ENCODE measurements at places on chromosomes 13 and 19. TPM values are rescaled to one million over a fixed set of nuclear protein-coding genes. Genes with fewer than 3 reads are reported as not detected.

Gene CLDN10
- not detected for total RNA-seq

Gene ZSCAN5B
- total RNA-seq, result 0.21 TPM

Gene IRGC
- not detected for total RNA-seq

Gene KLK12
- not detected for total RNA-seq

Gene GNG7
- total RNA-seq, result 0.73 TPM

Gene SAFB
- 88.2 TPM for total RNA-seq

Gene AZU1
- total RNA-seq, result 0.46 TPM

Gene PBX4
- total RNA-seq, result not detected

Gene ADGRE3
- not detected for total RNA-seq

Gene LAIR1
- total RNA-seq, result not detected

Gene LAIR2
- not detected for total RNA-seq

Gene DHDH
- total RNA-seq, result not detected

Gene ONECUT3
- 0.59 TPM for total RNA-seq

Gene ZNF497
- 0.61 TPM for total RNA-seq

Gene EPSTI1
- 0.33 TPM for total RNA-seq

Gene DMKN
- total RNA-seq, result 1.3 TPM

Gene GJA3
- 0.05 TPM for total RNA-seq

Gene RYR1
- 1.9 TPM for total RNA-seq

Gene OR4F17
- 1.5 TPM for total RNA-seq

Gene PEG3
- 0.07 TPM for total RNA-seq

Gene ERICH6B
- total RNA-seq, result 1.8 TPM

Gene NEK3
- 7.3 TPM for total RNA-seq

Gene CA11
- total RNA-seq, result 29.4 TPM

Gene TMEM86B
- 1.6 TPM for total RNA-seq

Gene IGFL1
- not detected for total RNA-seq

Gene GRIK5
- total RNA-seq, result 19.1 TPM

Gene UBXN6
- 72.9 TPM for total RNA-seq

Gene PTGIR
- total RNA-seq, result not detected

Gene PSG1
- 0.26 TPM for total RNA-seq

Gene EDDM13
- 1.3 TPM for total RNA-seq

Gene RXFP2
- 0.10 TPM for total RNA-seq

Gene BLOC1S3
- 3.1 TPM for total RNA-seq

Gene ZNF763
- 5.9 TPM for total RNA-seq

Gene RAX2
- 1.0 TPM for total RNA-seq

Gene TJP3
- total RNA-seq, result not detected

Gene RNU6-9
- total RNA-seq, result not detected

Gene SERTM1
- total RNA-seq, result 0.19 TPM

Gene DAND5
- not detected for total RNA-seq

Gene CYP4F11
- 0.10 TPM for total RNA-seq

Gene CBLC
- total RNA-seq, result not detected

Gene MAMSTR
- total RNA-seq, result 1.1 TPM

Gene OXGR1
- 0.15 TPM for total RNA-seq

Gene TUBA3C
- total RNA-seq, result not detected

Gene SLC8A2
- 13.3 TPM for total RNA-seq

Gene SARS2
- total RNA-seq, result 13.8 TPM

Gene IGFL2
- 247 TPM for total RNA-seq

Gene SYNE4
- total RNA-seq, result 1.1 TPM

Gene LENG9
- total RNA-seq, result 4.8 TPM

Gene RABAC1
- 85.9 TPM for total RNA-seq

Gene ZNF701
- 9.5 TPM for total RNA-seq

Gene STARD13
- total RNA-seq, result 18.6 TPM

Gene RNF113B
- total RNA-seq, result 6.5 TPM

Gene BEST2
- not detected for total RNA-seq

Gene ZNF761
- total RNA-seq, result 13.1 TPM

Data from motor neuron (in vitro differentiated cells).